CD4-positive, alpha-beta T cell treated with Interleukin-17A for 1 hour (primary cell): ENCODE measurements at places on chromosomes 6 and 20.
A peak's percentile ranks its signal among the peaks of the same experiment; 100 is the strongest.

- no peak for DNase-seq
These were observed 38.2 kb upstream of the SLCO4A1 start for GRCh38 chr20:62603907-62604785.

- DNase-seq: peak; percentile 28
These were observed 1.8 kb downstream of the FOXO3 start for GRCh38 chr6:108562503-108562993.

GRCh38 chr20:38698541-38698940, 25.7 kb upstream of the SLC32A1 start:
- DNase-seq: no peak

DNA sequence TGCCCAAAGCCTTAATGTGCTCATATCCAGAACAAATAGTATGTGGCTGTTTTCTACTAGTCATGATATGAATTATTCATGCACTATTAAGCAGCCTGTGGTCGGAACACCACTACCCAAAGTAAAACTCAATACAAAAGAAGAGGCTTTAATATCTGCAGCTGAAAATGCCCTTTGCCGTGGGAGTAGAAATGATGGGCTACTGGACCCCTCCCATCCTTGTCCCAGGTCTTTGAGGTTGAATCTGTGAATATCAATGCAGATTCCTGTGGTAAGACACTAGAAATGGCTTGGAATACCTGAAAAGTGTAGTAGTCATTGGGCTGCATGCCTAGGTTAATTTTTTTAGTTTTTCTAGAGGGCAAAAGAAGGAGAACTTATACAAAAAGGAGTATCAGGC, 303.7 kb downstream of the TBC1D7 start:
- no peak for DNase-seq

DNA sequence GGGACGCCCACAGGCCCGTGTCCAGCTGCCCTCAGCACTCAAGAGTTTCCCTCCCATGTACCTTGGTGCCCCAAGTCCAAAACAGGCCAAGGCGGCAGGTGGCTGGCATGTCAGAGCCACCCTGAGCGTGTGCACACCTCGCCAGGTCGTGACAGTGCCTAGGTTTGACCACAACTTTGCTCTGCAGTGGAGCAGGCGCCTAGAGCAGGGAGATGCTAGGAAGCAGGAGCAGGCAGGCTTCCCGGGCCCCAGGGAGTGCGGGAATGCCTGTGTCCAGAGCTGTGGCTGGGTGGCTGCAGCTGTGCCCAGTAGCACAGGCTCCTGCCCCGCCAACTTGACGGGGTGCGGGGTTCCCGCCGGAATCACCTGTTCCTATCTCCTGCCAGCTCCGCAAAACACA, 380.8 kb upstream of the IMPG1 start:
- no peak for DNase-seq

GRCh38 chr6:13116155-13116554, 212.2 kb downstream of the TBC1D7 start:
- no peak for DNase-seq

- DNase-seq: no peak
These were observed 7.1 kb upstream of the LOC128125822 start for GRCh38 chr6:63565058-63565726.

GRCh38 chr6:163707387-163708355, 293.2 kb downstream of the QKI start:
- no peak for DNase-seq

DNA sequence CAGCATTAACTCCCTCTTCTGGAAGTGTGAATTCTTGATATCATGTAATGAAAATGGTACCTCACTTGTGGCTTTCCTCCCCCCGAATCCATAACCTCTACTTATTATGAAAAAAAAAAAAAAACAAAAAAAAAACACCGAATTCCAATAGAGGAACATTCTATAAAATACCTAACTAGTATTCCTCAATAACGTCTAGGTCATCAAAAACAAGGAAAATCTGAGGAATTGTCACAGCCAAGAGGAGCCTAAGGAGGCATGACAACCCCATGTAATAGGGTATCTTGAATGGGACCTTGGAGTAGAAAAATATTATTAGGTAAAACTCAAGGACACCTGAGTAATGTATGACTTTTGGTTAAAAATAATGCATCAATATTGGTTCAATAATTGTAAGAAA, 38.9 kb upstream of the POLR1H start:
- DNase-seq: no peak

GRCh38 chr6:155313602-155314091, 637 bp downstream of the TFB1M start:
- DNase-seq: peak; percentile 45

- DNase-seq: peak; percentile 21
These were observed 120.7 kb upstream of the CLDN20 start for GRCh38 chr6:155143029-155143577.

- DNase-seq: no peak
These were observed 22.4 kb downstream of the MAP7 start for GRCh38 chr6:136527831-136528230.

DNA sequence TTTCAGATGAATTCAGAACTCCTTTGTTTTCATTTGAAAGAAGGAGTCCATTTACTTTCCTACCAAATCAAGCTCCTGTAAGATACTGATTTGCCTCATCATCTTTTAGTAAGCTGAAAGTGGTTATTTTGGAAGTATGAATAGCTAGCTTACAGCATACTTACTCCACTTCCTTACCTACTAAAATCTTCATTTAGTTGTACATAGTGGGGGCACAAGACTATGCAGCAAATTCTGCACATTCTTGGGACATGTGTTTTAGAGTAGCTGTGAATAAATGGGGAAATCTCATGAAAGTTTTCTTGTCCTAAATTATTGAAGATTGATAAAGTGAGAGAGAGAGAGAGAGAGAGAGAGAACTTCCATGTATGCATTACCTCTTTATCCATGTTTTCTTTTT, 256.3 kb downstream of the OGFRL1 start:
- no peak for DNase-seq

GRCh38 chr6:36839749-36840431, 646 bp upstream of the CPNE5 start:
- DNase-seq: peak; percentile 46

DNA sequence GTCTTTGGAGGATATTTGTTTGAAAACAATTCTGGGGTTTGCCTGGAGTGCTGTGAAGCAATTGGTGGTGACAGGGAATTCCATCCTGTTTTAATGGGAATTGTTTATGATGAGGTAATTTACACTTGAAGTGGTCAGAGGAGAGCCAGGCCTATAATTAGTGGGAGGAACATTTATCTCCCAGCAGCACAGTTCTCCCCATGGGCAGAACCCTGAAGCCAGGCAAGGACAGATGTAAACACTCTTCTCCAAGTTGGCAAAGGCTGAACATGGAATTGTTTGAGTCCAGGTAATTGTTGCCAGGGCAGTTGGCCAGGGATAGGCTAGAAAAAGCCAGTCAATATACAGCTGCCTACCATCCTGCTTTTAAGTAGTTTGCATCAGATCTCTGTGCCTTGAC, 789.7 kb downstream of the FRK start:
- DNase-seq: no peak

DNA sequence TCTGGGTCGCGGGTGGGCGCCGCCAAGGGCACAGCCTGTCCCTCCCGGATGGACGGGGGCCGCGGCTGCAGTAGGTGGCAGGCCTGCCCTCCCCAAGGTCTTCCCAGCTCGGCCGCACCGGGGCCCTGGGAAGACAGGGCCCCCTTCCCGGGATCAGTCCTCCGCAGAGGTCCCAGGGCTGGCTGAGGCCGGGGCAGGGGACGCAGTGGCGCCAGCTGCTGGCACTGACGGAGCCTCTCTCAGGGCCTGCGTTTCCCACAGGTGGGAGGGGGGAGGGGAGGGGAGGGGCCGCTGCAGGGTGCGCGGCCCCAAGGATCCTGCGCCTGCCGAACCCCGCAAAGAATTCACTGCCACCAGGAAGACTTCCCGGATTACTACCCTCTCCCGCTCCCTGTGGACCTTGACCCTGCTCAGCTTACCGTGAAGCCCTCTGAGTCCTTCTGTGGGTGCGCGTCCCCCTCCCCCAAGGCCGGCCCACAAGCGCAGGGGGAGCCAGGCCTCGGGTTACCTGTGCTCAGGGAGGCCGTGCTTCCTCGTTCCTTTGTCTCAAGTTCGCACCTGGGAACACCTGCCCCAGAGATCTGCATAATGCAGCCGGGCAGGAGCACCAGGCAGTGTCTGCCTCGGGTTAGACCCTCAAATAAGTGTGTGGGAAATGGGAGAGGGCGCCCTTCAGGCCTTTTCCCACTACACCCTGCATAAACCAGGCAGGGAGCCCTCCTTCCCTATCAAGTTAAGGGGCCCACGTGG, 5.1 kb downstream of the LZTS3 start:
- no peak for DNase-seq

- DNase-seq: no peak
These were observed 7.2 kb upstream of the PLEKHG1 start for GRCh38 chr6:150592377-150592995.

DNA sequence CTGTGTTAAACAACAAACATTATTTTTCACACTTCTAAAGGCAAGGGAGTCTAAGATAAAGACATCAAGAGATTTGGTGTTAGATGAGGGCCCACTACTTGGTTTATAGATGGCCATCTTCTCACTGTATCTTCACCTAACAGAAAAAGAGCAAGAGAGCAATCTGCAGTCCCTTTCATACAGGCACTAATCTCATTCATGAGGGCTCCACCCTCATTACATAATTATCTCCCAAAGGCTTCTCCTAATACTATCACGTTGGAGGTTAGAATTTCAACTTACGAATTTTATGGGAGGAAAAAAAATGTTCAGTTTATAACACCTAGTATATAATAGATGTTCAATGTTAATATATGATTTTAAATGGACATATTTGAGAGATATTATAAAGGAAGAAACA, 45.6 kb downstream of the HDAC2 start:
- no peak for DNase-seq

DNA sequence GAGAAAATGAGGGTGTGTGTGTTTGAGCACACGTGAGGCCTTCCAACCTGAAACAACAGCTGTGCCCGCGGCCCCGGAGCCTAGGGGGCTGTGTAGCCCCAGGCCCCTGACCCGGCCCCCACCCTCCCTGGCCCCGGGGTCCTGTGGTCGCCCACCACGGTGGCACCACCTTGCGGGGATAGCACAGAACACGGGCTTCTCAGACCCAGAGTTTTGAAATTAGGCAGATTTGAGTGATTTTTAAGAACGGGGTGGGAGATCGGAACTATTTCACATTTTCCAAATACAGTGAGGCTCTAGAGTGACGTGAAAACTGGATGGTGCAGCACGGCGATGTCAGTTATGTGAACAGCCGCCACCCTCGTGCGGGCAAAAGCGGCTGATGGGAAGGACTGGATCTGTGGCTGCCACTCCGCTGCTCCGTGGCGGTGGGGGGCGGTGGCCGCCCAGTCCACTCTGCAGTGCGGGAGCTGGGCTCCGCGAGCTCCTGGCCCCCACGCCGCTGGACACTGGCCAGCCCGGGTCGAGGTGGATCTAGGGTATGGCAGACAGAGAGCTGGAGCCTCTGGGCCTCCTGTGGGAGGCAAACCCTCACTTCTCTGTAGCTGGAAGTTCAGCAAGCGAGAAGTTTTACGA, 17.3 kb upstream of the BHLHE23 start:
- no peak for DNase-seq

GRCh38 chr6:78618970-78619369, 248.4 kb upstream of the IRAK1BP1 start:
- DNase-seq: no peak

DNA sequence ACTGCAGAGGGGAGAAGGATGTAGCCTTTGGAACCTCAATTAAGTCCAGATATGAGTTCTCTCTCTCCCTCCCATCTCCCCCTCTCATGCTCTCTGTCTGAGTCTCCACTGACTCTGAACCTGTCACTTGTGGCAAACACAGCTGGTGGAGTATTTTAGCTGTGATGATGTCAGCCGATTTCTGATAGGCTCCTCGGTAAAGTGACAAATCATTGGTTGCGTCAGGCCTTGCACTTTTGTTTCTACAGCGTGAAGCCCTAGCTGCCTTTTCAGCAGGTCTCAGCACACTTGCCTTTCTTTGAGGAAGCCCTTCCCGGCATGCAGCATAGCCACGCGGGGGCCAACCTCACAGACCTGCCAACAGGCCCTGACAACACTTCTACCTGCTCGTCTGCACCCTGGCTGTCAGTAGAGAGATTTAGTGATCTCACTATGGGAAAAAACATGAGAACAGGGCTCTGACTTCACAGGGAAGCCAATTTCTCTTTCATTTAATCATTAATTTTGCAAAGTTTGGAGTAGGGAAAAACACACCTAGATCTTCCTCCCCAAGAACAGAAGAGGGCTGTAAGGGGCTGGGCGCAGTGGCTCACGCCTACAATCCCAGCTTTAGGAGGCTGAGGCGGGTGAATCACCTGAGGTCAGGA, 84.4 kb downstream of the GMPR start:
- peak; percentile 87 for DNase-seq

DNA sequence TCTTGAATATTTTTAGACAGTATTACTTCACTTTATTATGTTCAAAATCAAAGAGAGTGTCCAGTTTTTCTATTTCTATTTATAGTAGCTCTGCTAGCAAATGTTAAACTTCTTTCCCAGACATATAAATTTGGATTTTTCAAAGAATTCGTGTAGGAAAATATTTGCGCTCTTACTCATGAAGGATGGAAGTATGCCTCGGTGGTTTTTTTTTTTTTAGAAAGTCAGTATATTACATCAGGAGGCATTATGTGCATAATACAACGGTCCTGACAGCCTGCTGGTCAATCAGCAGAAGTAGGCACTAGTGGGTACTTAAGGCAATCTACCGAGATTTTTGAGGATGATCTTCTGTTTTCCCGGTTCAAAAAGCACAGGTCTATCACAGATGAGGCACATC, 249.3 kb downstream of the TBX18 start:
- DNase-seq: no peak

DNA sequence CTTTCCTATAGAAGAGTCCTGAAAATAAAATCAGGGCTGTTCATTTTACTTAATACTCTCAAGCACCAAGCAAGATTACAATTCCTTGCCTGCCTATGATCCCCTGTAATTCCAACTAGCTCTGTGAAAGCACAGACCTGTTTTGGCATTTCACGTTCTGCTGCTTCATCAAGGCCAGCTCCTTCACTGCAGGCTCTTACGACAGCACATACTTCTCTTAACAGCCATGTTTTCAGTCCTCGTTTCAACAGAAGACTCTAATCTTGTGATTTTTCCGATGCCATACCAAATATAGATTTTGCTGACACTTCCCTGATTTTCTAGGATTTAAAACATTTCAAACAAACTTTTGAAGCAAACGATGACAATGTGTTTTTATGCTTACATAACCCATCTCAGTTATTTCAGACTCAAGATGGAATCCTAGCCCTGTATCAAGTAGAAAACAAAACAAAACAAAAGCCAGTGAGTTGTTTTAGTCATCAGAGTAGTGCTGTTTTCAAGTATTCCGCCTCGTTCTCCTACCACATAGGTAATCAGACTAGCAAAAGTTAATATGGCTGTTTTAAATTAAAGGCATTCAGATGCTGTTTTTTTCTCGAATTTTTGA, 616.5 kb upstream of the CITED2 start:
- DNase-seq: no peak

- DNase-seq: no peak
These were observed 25.6 kb downstream of the HLA-G start for GRCh38 chr6:29853245-29853644.
